Stimulated activated CD4-positive, alpha-beta T cell treated with anti-CD3 and anti-CD28 coated beads, Interleukin-1b, Interleukin-23, amount 100 ng/mL, for 48 hours (primary cell): ENCODE measurements at places on chromosomes 7 and 10.

GRCh38 chr7:26560526-26561256 is 269.0 kb downstream of the SNX10 start:
- no peak for DNase-seq

DNA sequence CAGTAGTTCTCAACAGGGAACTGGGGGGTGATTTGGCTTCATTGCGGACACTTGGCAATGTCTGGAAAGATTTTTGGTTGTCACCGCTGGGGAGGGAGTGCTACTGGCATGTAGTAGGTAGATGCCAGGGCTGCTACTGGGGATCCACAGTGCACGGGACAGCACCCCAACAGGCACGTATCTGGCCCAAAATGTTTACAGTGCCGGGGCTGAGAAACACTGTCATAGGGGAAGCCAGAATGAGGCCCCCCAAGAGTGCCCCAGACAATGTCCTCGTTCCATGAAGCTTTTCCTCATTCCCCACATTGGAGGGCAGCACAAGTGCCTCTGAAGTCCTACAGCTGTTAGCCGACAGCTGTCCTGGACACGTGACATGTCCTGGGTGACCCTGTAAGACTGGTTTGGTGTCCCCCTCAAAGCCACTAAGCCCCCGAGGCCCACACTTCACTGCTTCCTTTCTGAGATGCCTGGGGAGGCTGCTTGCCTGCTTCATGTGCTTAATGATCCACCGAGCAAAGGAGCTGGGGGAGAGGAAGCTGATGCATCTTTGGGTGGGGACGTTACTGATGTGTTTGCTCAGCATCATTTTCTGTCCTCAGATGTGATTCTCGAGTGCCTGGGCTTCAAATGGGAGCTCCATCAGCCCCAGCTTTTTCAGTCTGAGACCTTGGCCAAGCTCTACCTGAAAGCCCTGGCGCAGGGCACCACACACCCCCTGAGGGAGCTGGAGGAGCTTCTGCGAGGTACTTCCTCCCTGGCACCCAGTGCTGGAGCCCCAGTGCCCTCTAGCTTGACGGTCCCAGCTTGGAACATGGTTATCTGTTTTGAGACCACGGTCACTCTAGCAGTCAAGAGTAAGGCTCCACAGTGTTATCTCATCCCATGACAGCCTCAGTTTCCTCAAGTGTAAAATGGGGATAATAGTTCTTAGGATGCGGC is 14.7 kb downstream of the BTBD16 start:
- no peak for DNase-seq

DNA sequence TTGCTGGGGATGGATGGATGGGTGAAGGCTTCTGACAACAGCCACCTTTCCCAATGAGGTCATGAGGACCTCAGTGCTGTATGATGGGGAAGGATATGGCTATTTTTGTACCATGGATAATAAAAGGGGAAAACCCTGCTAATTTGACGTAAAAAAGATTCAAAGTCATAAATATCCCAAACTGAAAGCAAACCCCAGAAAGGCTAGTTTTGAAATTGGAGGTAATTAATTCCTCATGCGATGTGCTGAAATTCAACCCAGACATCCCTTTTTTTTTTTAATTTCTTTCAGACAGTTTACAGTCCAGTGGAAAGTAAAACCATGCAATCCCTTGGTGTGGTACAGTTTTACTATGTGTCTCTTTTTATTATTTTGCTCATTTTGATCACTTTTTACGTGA is 254.5 kb upstream of the BMPER start:
- no peak for DNase-seq

DNA sequence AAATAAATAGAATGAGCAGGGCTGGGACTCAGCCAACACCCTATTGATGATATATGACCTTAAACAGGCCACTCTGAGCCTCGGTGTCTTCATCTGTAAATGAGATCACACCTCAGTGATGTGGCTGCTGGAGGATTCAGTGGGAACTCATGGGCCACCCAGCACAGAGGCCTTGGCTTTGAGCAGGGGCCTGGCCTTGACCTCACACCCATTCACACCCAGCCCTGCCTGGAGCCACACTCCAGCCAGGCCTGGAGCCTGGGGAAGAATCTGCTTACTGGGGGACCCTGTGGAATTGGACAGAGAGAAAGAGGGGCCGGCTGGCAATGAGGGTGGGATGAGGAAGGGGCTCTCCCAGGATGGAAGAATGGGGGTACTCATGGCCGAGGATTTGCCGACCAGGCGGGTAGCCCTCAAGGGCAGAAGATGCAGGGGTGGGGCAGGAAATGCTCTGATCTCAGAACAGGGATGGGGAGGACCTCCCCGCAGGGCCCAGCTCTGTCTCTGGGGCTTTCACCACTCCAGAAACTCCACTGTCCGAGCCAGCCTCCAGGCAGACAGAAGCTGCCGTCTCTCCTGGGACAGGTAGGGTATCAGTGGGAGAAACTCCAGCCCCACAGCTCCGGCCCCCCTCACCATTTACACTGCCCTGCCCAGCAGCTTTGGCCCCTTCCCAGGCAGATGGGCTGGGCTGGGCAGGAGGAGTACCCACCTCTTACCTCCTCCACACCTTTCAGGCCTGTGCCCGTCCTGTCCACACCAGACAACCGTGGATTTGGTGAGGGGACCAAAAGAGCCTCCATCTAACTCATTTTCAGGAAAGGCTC is 81.9 kb downstream of the RGS10 start:
- no peak for DNase-seq

GRCh38 chr7:98548971-98549370 is 68.1 kb upstream of the NPTX2 start:
- no peak for DNase-seq

- DNase-seq, result no peak
These were observed 10.5 kb downstream of the STYXL1 start for GRCh38 chr7:76037310-76037709.

DNA sequence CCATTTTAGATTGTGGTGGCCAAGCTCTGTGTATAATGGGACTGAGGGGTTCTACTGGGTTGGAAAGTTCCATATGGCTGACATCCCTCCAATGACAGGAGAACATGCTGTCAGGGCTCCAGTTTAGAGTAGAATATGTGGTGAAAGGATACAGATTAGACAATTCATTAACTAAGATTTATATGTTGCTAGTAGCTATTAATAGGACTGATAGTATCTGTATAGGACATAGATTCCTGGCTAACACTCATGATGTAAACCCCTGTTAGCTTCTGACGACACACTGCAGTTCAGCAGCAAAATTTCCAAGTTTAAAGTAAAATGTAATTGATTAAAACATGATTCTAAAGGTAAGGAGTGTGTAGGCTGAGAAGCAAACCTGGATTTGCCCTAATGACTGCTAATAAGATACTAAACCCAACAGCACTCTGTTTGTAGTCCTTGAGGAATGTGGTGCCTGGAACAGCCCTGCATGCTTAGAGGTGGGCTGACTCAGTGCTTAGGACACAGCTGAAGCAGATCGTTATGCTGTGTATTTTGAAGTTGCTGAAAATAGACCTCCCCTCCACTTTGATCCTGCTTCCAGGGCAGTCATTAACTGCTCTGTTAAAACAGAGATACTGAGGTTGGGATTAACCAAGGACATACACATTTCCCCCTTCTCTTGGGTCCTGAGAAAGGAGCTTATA is 1129.6 kb downstream of the SORCS3 start:
- no peak for DNase-seq

- DNase-seq, result no peak
These were observed 89.0 kb upstream of the CACUL1 start for GRCh38 chr10:118843647-118844265.

DNA sequence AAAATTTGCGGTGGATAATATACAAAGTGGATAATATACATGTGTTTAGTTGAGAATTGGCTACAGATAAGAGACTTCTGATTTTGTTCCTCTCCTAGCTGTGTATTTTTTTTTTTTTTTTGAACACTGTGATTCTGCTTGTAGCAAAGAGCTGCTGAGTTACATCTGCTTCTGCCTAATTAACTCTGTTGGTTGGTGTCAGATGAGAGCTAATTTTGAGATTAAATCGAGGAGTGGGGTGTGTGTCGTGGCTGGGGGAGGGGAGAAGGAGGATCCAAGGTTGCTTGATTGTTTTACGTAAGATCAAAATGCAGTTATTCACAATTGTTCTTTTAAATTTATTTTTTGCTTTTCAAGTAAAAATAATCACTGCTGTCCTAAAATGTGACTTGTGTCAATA is 11.3 kb downstream of the KAT6B start:
- no peak for DNase-seq

DNA sequence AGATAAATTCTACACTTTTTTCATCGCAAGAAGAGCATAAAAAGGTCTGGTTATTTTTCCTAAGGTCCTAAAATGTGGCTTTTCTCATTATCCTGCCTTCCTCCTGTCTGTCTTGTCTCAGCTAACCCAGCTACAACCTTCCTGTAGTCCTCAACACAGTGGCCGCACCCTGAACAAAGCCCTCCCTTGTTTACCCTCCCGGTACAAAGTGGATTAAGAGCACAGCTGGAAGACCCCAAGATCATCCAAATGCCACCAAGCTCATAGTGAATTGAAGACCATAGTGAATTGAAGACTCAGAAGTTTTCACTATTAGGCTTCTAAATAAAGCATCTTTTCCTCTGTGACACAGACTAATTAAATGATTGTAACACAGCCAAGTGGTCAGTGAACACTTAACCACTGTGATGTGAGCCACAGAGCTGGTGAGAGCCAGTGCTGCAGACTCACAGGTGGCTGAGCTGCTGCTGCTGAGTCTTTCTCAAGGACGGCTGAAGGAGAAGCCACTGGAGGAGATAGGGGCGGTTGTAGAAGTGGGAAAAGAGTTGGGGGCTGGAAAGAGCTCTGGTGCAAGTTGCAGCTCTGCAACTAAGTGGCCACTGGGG is 123.6 kb downstream of the ATXN7L1 start:
- no peak for DNase-seq

- peak; percentile 45 for DNase-seq
These were observed 138.9 kb upstream of the KLF14 start for GRCh38 chr7:130872756-130873448.

DNA sequence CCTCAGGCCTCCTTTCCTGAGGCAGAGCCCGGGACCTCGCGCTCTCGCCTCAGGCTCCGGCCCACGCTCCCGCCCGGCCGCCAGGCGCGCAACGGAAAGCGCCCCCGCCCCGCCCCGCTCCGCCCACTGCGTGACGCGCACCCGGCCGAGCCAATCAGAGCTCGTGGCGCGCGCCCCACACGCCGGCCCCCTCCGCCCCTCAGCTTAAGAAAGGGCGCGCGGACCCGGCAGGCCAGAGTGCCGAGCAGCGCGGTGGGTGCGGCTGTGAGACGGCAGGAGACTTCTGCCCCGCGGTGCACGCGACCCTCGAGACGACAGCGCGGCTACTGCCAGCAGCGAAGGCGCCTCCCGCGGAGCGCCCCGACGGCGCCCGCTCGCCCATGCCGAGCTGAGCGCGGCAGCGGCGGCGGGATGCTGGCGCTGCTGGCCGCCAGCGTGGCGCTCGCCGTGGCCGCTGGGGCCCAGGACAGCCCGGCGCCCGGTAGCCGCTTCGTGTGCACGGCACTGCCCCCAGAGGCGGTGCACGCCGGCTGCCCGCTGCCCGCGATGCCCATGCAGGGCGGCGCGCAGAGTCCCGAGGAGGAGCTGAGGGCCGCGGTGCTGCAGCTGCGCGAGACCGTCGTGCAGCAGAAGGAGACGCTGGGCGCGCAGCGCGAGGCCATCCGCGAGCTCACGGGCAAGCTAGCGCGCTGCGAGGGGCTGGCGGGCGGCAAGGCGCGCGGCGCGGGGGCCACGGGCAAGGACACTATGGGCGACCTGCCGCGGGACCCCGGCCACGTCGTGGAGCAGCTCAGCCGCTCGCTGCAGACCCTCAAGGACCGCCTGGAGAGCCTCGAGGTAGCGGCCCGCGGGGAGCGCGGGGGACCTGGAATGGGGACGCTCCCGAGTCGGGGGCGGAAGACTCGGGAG is at the start of gene NPTX2:
Gene NPTX2, plus strand, starts transcription at position 235 of the 909 bp plus-strand sequence. Its CDS starts 177 bp downstream, at position 412.
- DNase-seq, result peak; percentile 11

DNA sequence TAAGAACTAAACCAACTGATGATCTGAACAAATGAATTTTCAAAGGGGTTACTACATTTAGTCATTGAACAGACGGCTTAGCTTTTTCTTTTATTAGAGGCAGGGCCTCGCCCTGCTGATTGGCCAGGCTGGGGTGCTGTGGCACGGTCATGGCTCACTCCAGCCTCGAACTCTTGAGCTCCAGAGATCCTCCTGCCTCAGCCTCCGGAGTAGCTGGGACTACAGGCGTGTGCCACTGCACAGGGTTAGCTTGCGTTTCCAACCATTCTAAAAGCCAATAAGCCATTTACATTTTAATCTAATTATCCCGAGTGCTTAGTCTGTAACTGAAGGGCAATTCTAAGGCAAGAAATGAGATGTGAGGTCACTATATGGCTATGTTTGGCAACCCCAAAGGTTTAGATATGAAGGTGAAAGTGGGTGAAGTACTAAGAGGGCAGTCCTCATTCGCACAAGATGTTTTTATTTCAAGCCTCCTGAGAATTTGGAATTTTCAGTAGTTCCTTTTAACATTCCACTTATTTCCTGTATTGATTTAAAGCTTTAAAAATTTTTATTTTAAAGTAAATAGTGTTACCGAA is 1.6 kb upstream of the CDK13 start:
- DNase-seq, result peak; percentile 13
